Posterior vena cava (tissue), 2 donors: ENCODE measurements at places on chromosomes 1 and 21. TPM values are rescaled to one million over a fixed set of nuclear protein-coding genes. Genes with fewer than 3 reads are reported as not detected.

DNA sequence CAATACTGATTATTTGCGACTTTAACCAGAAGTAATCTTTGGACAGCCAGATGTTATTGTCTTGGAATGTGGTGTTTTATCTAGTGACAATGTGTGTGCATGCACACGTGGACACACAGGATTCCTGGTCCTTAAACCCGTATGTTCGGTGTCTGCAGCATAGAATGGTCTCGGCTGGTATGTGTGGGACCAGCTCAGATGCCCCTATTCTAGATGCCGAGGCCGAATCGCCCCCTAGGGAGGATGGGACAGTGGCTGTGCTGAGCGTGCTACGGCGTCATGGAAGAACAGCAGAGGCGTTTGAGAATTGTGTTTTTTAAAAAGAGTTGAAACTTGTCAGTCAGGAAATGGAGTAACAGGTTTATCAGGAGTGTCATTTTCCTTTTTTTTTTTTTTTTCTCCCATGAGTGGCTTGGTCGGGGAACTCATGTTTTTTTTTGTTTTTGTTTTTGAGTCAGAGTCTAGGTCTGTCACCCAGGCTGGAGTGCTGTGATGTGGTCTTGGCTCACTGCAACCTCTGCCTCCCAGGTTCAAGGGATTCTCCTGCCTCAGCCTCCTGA, 30.1 kb downstream of the SKI start:
- no peak for DNase-seq

DNA sequence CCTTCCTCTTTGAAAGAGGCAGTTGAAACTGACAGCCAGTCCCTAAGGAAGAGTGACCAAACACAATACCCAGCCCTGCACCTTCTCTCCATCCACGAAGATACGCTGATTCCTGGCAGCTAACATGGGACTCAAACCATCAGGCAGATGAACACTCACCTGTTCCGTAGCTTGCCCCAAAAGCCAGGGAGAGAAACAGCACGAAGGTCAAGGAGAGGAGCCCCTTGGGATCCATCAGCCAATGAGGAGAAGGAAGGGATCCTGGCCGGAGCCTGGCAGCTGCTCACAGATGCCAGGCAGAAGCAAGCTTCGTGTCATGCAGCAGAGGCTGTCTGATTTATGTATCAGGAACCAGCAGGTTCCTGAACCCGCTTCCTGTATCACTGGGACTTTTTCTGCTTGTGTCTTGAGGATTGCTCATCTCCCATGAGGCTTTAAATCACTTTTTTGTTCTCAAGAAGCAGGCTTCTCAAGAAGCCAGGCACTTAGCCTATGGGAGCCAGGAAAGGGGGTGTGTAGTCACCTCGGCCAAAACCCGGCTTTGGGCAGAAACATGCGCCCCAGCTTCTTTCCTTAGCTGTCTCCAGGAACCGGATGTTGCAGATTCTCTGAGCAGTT, at the start of gene SLAMF1:
Gene SLAMF1, minus strand, starts transcription at position 334 of the 618 bp plus-strand sequence. Its CDS starts 99 bp downstream, at position 235.
- no peak for DNase-seq

- no peak for DNase-seq
Observed at GRCh38 chr1:229531326-229531725, 23.2 kb upstream of the NUP133 start.

- no peak for DNase-seq
Observed at GRCh38 chr21:16554503-16554902, 824.7 kb downstream of the USP25 start.

DNA sequence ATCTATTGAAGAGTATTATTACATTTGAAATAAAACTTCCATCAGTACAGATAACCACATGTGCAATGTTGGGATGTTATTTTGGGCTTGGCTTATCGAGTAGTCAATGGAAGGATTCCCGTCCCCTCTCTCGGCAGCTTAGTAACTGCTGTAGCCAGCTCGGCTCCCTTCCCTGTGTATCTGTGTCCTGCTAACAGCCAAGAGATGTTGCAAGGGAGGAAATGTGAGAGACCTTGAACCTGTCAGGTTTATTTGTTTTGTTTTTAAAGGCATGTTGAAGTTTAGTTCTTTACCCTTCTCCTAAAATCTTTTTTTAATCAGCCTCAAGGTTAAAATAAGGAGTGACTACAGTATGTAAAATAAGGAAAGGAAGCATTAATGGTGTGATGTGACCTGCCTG, 13.6 kb upstream of the TARS2 start:
- DNase-seq = no peak

DNA sequence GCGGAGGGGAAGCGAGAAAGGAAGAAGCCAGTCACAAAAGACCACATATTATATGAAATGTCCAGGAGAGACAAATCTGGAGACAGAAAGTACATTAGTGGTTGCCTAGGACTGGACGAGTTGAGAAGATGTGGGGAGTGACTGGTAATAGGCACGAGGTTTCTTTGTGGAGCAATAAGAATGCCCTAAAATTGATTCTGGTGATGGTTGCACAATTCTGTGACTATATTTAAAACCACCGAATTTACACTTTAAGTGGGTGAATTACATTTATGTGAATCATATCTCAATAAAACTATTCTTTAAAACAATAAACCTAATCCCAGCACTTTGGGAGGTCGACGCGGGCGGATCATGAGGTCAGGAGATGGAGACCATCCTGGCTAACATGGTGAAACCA, 63.1 kb downstream of the ZNF281 start:
- no peak for DNase-seq

- DNase-seq = peak; percentile 37
Observed at GRCh38 chr21:41585199-41585994, 77.4 kb upstream of the TMPRSS2 start.

DNA sequence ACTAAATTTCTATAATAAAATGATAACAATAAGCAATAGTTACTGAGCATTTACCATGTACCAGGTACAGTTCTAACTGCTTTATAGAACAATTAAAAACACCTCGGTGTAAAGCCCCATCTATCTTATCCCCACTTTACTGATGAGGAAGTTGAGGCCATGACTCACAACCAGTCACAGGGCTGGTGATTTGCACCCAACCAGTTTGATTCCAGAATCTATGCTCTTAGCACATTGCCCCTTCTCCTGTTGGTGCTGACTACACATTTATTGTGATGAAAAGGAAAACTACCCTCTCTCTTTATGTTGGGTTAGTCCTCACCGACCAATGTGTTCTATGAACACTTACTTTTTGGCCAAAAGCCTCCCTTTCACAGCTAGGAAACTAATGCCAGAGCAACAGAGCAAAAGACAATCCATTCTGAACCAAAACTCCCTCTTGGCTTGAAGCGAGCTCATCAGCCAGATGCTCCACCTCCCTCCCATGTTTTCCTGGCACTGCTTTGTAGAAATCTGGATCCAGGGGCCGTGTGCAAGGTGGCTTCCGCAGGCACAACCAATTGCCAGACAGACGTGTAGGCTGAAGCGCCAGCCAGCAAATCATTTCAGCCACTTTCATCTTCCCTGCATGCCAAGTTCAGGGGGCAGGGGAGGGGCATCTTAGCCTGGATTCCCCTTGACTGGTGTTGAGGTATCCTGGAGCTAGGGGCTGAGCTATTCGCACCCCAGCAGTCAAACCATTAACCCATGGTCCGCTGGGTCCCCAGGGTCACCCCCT, 32.0 kb upstream of the SLC30A1 start:
- no peak for DNase-seq

The IFNGR2 gene
- total RNA-seq = 51.0 TPM

The SLC25A34 gene
- total RNA-seq = 1.2 TPM

The TEX38 gene
- not detected for total RNA-seq

The ZFP69B gene
- 2.6 TPM for total RNA-seq

The ST6GALNAC3 gene
- total RNA-seq = 12.9 TPM

The ZNHIT6 gene
- total RNA-seq = 23.5 TPM

The TMEM50B gene
- 49.1 TPM for total RNA-seq

The CHD5 gene
- 1.4 TPM for total RNA-seq

The ADAMTS5 gene
- total RNA-seq = 20.4 TPM
